ENCODE measurements at places on chromosomes 5 and 9.

GRCh38 chr5:37751227-37751626 is 88.6 kb downstream of the GDNF start:
- no peak for DNase-seq

- DNase-seq, result no peak
Observed at GRCh38 chr5:140220032-140220697, 45.2 kb downstream of the CYSTM1 start.

GRCh38 chr9:15240927-15241326 is 66.1 kb downstream of the TTC39B start:
- no peak for DNase-seq

- peak; percentile 26 for DNase-seq
Observed at GRCh38 chr9:35071814-35072460, 488 bp downstream of the VCP start.

GRCh38 chr5:88845081-88845697 is 37.8 kb downstream of the MEF2C start:
- no peak for DNase-seq

DNA sequence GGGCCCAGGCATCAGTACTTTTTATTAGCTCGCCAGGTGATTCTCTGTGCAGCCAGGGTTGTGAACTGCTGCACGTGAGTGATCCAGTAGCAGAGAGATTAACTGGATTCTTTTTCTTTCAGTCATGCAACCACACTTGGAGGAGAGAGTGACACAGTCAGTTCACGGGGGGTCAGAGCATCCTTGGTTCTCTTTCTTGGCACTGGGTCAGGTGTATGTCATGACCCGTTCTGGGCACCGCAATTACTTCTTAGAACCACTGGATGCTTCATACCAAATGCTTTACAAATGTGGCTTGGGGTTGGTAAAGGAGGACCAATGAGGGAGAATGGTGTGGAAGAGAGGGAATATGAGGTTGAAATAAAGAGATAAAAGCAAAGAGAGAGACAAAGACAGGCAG is 368.7 kb downstream of the MLLT3 start:
- no peak for DNase-seq

GRCh38 chr5:141839015-141839513 is 39.1 kb downstream of the PCDH1 start:
- no peak for DNase-seq

DNA sequence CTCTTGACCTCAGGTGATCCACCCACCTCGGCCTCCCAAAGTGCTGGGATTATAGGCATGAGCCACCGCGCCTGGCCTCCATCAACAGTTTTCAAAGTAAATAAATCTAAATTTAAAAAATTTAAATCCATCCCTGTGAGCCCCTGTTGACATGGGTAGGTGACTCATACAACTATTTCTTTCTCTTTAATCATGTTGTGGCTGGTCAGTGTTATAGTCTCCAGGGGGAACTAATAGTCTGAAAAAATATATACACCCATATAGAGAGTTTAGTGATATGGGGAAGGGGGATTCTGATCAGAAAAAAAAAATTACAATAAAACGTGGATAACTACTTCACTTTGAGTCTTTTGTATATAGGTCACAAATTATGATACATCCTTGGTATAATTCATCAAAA is 159.2 kb downstream of the ZNF608 start:
- no peak for DNase-seq

GRCh38 chr9:99660191-99660636 is 161.5 kb upstream of the NR4A3 start:
- DNase-seq, result no peak

- no peak for DNase-seq
Observed at GRCh38 chr5:6510973-6511372, 62.3 kb downstream of the UBE2QL1 start.

DNA sequence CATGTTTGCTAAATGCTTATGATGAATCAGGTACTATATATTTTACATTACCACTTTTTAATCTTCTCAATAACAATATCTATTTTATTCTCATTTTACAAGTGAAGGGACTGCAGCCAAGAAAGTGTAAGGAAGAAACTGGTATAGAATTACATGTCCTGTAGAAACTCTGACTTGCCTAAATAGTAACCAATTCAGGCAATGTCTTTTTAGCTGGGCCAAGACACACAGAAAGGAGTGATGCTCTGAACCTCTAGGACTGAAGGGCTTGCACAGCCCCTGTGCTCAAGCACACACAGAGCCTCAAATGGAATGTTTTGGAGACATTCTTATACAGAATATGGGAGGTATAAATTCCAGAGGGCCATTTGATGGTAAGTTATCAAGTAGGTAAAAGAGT is 286.4 kb upstream of the TNC start:
- no peak for DNase-seq

- no peak for DNase-seq
Observed at GRCh38 chr9:4515958-4516375, 25.7 kb downstream of the SLC1A1 start.

DNA sequence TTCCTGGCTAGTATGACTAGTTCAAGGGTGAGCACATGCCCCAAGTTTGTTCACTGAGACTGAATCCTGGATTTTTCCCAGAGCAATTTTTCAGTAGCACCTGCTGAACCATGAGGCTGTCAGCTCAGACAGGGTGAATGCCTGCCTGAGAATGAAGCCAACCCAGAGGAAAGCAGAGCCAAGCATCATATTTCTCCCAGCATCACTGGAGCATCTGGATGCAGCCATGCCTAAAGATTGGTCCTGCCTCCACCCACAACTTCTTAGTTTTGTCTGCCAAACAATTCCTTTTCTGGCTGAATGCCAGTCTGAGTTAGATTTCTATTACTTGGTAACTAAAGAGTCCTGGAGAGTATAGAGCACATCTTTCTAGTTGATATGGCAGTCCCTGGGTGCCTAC is 343.6 kb downstream of the CSNK1G3 start:
- no peak for DNase-seq

DNA sequence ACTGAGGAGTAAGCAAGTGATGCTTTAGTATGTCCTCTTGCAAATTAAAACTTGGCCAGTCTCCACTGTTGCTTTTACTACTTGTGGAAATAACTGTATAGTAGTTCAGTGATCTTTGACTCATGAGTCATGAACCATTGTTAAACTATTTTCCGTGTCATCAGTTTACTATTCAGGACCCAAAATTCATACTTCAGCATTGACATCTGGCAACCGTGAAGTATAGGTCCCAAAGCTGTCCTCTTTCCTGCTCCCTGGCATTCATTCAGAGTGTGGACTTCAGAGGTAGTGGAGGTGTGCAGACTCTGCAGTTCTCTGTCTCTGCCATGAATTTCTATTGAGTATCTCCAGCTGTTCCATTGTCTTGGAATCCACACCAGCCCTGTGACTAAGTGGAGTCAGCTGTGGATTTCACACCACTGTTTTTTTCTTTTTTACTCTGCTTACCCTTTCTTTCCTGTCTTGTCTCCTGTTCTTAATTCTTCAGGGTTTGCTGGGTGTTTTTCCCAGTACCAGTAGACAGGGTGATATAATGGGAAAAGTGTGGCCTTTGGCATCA is 7.5 kb downstream of the TDRD7 start:
- DNase-seq, result no peak

DNA sequence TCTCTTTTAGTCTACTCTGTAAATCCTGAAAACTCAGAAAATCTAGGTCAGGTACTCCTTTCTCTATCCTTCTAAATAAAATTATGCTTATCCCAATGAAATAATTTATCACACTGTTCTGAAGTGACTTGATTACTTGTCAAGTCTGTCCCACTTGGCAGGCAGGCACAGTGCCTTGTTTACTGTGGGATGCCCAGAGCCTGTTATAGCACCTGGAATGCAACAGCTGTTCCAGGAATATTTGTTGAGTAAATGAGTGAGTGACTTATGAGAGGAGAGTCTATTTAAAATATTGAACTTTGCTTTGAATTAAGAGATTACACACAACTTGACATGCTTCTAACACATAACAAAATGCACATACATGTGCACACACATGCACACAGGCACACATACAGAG is 130.0 kb downstream of the MPDZ start:
- DNase-seq, result no peak

All from stimulated activated CD4-positive, alpha-beta T cell treated with anti-CD3 and anti-CD28 coated beads, Interleukin-1b, Interleukin-23, amount 100 ng/mL, for 1 hour (primary cell).